AG09309 (cell line): ENCODE measurements at places on chromosomes 2 and 18.

- no peak for DNase-seq
Observed at GRCh38 chr2:46382331-46383112, 85.3 kb downstream of the EPAS1 start.

GRCh38 chr2:236969767-236970655, 115.7 kb upstream of the COPS8 start:
- DNase-seq, result no peak

GRCh38 chr2:38771632-38772031, 6.4 kb upstream of the GEMIN6 start:
- DNase-seq, result no peak

GRCh38 chr2:15788830-15789229, 151.5 kb upstream of the MYCN start:
- no peak for DNase-seq

- no peak for DNase-seq
Observed at GRCh38 chr18:67276638-67277037, 239.9 kb downstream of the DSEL start.

GRCh38 chr2:110834134-110834827, 101.9 kb downstream of the ACOXL start:
- DNase-seq, result no peak

GRCh38 chr2:43034242-43034619, 192.2 kb downstream of the ZFP36L2 start:
- DNase-seq, result no peak

DNA sequence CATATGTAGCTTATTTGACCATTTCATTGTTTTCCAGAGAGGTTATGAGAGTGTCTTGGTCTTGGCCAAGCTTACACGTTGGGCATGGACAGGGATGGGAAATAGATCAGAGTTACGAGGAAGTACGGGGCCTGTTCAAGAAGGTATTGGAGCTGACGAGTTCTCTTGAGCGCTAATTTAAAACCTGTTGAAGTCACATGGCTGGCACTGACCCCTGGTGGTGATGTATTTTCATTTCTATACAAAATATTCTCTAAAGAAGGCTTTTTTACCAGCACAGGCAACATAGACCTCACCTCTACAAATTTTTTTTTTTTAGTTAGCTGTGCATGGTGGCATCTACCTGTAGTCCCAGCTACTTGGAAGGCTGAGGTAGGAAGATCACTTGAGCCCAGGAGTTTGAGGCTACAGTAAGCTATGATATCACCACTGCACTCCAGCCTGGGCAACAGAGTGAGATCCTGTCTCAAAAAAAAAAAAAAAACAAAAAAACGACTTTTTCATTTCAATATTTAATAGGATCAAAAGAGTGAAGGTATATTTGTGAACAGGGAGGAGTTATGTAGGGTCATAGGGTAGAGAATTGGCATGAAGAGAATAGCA, 19.6 kb downstream of the UGP2 start:
- DNase-seq, result no peak
